ENCODE measurements at places on chromosomes 11 and 22.

DNA sequence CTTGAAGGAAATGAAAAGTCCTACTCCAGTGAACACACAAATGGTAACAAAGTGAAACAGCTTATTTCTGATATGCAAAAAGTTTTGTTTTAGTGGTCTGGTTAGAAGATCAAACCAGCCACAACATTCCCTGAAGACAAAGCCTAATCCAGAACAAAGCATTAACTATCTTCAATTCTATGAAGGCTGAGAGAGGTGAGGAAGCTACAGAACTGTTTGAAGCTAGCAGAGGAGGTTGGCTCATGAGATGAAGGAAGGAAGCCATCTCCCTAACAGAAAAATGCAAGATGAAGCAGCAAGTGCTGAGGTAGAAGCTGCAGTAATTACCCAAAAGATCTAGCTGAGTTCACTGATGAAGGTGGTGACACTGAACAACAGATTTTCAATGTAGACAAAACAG lies 168.4 kb downstream of the IGLL1 start:
- DNase-seq = no peak

DNA sequence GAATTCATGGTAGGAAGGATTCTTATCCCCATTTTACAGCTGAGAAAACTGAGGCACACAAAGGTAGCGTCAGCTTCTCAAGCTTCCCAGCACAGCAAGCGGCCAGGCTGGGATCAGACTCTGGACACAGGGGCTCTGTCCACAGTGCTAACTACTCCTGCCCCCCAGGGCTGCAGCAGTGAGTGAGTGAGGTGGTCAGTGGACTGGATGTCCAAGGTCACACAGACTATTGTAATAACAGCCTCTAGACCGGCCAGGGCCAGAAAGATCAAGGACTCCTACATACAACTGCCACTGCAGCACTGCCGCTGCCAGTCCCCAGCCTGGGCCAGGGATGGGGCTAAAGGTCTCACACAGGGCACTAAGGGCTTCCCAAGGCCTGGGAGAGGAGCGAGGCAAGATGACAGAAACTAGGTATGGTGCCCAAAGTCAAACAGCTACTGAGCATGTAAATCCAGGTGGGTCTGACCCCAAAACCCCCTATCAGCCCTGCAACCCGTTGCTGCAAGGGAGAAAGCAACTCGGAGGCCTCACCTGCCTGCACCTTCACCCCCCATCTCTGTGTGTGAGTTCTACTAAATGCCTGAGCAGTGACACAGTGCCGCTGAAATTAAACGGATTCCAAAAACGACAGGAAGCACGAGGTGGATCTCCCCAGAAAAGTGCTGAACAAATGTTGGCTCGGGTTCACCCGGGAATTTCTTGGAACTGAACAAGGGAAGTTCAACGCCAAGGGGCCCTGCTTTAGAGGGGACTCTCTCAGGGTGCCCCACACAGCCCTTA lies 161.8 kb upstream of the GRK3 start:
- DNase-seq = no peak

- no peak for DNase-seq
Measured at GRCh38 chr11:107836851-107837250, 21.7 kb downstream of the SLC35F2 start.

DNA sequence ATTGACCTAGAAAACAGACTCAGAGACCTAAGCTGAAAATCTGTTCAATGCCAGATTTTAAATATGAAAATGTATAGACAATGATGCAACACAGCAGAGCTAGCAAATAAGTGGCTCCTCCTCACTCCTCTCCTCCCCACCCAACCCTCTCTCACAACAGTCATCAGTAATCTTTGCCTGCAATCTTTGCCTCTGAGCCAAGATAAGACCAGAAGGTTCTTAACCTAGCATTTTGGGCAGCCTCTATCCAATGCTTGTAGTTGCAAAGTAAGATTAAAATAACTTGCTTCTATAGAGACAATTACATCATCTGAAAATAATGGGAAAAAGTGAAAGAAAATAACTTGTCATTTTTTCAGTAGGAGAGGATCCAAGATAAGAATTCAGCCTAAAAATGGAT lies 117.3 kb downstream of the PARVA start:
- no peak for DNase-seq

DNA sequence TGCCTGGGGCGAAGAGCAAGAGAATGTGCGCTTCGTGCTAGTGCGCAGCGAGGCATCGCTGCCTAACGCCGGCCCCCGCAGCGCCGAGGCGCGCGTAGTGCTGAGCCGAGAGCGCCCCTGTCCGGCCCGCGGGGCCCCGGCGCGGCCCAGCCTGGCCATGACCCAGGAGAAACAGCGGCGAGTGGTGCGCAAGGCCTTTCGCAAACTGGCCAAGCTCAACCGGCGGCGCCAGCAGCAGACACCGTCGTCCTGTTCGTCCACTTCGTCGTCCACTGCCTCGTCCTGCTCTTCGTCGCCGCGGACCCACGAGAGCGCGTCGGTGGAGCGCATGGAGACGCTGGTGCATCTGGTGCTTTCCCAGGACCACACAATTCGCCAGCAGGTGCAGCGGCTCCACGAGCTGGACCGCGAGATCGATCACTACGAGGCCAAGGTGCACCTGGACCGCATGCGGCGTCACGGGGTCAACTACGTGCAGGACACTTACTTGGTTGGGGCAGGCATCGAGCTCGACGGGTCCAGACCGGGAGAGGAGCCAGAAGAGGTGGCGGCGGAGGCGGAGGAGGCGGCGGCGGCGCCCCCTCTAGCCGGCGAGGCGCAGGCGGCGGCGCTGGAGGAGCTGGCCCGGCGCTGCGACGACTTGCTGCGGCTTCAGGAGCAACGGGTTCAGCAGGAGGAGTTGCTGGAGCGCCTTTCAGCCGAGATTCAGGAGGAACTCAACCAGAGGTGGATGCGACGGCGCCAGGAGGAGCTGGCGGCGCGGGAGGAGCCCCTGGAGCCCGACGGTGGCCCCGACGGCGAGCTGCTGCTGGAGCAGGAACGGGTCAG lies 1.0 kb downstream of the RASSF10 start:
- peak; percentile 17 for DNase-seq

- DNase-seq = peak; percentile 46
Measured at GRCh38 chr11:128171506-128171905, 415.9 kb downstream of the ETS1 start.

- DNase-seq = no peak
Measured at GRCh38 chr11:37504921-37505320, 906.9 kb upstream of the RAG2 start.

- DNase-seq = no peak
Measured at GRCh38 chr11:45159781-45160365, 13.4 kb downstream of the PRDM11 start.

DNA sequence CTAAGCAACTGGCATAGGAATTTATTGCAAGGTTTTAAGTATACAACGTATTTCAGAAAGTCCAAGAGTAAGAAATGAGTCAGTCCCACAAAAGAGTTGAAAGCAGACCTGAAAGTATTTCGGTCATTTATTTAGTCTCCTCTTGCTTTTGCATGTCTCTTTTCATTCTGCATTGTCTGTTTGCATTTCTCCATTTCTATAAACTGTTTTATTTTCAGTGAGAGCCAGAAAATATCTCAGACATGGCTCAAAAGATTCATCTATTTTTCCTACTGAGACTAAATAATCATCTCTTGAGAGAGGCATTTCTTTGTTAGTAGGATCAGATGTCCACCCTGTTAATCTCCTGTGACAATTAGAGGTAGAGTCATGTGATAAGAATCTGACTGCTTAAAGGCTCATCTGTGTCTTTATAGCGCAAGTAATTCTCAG lies 219.1 kb upstream of the CCDC179 start:
- no peak for DNase-seq

DNA sequence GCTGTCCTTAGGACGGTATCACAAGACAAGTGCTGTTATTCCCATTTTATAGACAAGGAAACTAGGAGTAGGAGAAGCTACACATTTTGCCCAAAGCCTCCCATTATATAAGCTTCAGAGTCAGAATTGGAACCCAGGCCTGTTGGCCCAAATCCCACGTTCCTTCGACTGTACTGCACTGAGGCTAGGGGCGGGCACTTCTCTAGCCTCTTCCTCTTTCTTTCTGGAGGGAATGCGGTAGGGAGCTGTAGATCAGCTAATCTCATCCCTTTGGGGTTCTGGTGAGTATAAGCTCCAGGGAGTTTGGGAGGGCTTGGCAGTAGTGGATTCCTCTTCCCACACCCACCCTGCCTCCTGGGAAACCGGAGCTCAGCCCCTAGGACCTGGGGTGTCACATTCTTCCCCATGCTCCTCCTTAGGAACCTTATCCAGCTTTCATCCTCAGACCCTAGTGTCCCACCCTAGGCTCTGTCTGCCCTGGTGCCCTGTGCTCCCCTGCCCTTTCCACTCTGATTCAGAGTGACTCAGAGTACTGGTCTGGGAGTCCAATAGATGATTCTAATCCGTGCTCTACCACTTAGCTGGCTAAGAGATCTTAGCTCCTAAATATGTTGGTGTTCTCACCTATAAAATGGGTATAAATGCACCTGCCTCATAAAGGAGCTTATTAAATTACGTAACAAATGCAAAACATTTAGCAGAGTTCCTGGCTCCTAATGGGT lies 29.3 kb downstream of the PHLDB1 start:
- DNase-seq = no peak

DNA sequence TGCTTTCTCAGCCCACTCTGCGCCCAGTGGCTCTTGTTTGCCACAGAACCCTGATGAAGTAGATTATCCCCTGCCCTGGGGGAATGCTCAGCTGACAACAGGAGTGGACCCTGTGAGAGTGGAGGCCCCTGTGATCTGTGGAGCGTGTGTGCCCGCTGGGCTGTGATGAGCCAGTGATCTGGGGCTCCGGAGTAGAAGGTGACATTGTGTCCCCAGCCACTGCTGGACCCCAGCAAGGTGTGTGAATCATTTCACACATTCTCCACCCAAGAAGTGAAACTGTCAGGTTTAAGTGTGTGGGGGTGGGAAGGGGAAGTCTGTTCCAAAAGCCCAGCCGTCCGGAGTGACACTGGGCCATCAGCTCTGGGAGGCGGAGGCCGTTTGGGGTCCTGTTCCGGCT lies 33.1 kb upstream of the GRAMD4 start:
- DNase-seq = no peak

DNA sequence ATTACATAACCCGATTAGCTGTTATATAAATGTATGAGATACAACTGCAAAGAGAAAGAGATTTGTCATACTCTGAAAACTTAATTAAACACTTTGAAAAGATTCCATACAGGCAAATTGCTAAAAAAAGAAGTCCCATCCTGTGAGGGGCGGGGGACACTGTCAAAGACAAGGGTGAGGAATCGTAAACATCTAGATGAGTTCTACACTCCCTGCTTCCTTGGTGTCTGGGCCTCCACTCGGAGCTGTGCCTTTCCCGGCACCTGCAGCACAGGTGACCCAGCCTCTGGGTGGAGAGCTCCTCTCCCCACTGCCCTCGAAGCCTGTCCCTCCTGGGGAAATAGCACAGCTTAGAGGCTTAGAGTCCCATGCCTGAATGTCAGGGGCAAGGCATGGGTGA lies 69.2 kb upstream of the CRYBB3 start:
- DNase-seq = no peak

DNA sequence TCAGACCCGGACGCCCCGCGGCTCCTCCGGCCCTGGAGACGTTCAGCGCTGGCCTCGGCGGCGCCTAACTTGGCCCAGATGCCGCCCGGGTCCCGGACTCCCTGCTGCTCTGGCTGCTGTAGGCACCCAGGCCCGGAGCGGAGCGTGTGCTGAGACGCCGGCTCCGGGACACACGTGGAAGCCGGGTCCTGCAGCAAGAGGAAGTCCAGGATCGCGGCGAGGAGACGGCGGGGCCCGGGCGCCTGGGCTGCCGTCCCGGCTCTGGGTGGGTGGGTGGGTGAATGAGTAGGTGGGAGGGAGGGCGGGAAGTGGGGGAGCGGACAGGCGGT lies 223 bp downstream of the WT1 start:
- DNase-seq = no peak

Data from DMS153 (cell line).